Body of pancreas (tissue), 4 donors: ENCODE measurements at places on chromosomes 6 and 20. TPM values are rescaled to one million over a fixed set of nuclear protein-coding genes. Genes with fewer than 3 reads are reported as not detected.

- DNase-seq: no peak
Observed at GRCh38 chr6:29447670-29448069, 8.6 kb downstream of the OR10C1 start.

DNA sequence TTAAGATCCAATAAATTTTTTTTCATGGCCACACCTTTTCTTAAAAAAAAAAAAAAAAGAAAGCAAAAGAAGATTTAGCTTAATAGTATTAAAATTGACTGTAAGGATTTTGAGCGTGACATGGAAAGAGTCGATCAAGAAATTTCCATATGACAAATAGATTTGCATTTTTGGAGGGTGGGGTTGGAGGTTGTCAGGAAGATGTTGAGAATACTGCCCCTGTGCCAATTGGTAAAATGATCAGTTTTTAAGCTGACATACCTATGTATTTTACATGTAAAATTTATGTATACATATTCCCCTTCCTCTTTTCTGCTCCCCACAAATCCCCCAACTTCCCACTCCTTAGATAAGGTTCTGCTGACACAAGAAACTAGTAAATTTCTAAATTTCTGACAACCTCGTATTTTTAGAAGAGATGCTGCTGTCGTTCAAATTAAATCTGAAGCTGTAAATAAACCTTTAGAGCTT, 520.9 kb downstream of the CD83 start:
- DNase-seq: no peak

DNA sequence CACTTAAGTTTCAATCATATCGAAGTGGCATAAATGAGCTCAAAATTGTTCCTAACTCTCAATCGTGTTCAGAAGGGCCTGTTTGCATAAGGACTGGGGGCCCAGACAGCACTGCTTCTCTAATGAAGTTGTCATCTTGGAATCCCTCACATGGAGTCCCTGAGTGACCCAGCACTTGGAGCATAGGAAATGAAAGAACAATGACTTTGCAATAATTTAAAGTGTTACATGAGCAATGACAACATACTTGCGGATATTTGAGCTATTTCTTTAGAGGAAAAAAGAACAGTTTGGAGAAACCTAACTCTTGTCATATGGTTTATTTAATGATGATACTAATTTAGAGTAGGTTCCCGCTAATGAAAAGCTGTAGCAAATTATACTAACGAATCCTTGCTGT, 239.9 kb downstream of the TSHZ2 start:
- no peak for DNase-seq

The EYA4 gene
- total RNA-seq: 5.3 TPM

The ESR1 gene
- 0.52 TPM for total RNA-seq

The BFSP1 gene
- total RNA-seq: 0.52 TPM

GRCh38 chr6:32669893-32670292, 3.4 kb upstream of the HLA-DQB1 start:
- DNase-seq: no peak

The HRH3 gene
- 0.33 TPM for total RNA-seq

- peak; percentile 65 for DNase-seq
Observed at GRCh38 chr6:36963451-36964290, 9.1 kb downstream of the PI16 start.
